ENCODE measurements at places on chromosomes 12 and 14.

DNA sequence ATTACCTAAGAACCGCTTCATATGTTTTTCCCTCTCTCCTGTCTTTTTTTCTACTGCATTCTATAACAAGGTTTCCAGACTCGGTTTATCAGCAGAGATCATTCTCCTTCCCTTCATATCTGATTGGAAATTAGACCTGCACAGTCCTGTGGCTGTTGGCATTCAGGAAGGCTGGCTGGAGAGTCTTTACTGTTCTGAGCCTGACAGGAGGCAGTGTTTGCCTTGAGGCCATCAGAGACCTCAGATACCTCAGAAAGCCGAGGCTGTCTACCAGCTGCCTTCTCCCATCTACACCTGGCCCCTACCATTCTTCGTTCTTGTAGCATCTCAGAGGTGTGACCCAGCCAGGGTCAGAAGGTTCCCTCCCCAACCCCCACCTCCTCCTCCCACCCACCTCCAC, 182.0 kb downstream of the CAND1 start:
- DNase-seq = no peak

DNA sequence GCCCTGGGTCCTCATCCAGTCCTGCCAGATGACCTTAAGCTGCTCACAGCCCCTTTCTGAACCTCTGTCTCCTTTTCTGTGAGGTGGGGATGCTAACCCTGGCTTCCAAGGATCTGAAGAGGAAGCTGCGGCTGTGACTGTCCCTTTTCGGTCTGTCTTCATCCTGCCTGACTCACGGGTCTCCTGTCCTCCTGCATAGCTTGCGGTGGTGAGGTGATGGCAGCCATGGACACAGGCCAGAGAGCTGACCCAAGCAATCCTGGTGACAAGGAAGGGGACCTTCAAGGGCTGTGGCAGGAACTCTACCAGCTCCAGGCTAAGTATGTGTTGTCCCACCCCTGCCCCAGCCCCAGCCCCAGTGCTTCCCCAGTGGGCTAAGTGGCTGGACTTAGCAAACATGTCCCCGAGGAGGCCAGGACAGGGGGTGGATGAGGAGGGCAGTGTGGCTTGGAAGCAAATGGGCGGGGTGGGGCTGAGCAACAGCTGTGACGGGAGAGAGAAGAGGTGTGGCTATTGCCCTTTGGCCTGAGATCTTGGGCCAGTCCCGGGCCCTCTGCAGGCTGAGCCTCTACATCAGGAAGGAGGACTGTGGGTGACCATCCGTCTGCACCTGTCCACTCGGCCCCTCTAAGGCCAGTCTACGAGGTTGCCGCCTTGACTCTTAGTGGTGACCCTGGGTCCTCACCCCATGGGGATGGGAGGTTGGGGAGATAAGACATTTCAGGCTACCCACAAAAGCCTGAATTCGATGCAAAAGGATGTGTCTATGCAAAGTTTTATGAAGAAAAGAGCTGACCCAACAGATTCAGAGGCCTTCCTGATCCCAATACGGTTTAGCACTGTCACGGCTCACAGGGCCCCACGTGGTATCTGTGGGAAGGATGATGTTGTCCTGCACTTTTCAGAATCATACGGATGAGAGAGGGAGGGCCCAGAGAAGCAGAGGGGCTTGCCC, 1.1 kb downstream of the CCDC197 start:
- no peak for DNase-seq

DNA sequence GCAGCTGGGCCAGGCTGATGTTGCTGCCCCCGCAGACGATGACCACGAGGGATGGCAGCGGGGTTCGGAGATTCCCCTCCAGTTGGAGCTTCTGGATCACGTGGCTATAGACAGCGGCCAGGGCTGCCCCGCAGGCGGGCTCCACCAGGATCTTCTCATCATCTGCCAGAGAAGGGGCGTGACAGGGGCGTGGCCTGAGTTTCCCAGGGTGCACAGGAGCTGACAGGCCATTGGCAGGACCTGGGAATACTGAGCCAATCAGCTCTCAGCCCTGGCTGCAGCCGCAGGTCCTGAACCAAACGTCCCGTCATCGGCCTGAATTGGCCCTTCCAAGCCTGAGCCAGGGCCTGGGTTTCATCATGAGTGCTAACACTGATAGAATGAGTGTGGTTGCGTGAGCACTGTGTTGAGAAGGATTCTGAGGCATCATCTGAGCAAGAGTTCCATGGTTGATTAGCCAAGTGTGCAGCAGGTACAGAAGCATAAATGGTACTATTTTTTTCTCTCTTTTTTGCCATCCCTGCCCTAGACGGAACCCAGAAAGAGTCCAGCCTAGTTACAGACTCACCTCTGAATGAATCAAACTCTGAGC, 10.6 kb downstream of the SDS start:
- DNase-seq = no peak

- no peak for DNase-seq
Measured at GRCh38 chr14:33941718-33942117, 9.2 kb downstream of the EGLN3 start.

GRCh38 chr12:75542942-75543341, 31.5 kb upstream of the KRR1 start:
- no peak for DNase-seq

DNA sequence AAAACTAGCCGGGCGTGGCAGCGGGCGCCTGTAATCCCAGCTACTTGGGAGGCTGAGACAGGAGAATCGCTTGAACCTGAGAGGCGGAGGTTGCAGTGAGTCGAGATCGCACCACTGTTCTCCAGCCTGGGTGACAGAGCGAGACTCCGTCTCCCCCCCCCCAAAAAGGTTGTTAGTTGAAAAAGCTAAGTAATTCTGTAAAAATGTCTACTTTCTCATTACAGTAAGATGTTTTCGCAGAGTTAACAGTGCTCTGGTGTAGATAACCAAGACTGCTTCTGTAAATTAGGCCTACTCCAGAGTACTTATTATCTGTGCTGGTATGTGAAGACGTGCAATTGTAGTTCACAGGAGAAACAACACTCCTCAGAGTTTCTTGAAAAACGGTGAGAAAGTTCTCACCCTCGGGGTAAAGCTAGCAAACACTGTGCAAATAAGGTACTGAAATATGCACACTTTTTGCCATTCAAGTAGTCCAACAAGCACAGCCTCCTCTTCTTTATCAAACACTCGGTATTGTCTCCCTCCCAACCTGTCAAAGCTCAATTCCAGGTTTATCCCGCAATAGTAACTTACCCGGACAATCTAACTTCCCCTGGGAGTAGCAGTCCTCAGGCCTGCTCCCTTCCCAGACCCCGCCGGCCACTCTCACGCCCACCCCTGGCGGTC, 974 bp downstream of the BTBD7 start:
- no peak for DNase-seq

DNA sequence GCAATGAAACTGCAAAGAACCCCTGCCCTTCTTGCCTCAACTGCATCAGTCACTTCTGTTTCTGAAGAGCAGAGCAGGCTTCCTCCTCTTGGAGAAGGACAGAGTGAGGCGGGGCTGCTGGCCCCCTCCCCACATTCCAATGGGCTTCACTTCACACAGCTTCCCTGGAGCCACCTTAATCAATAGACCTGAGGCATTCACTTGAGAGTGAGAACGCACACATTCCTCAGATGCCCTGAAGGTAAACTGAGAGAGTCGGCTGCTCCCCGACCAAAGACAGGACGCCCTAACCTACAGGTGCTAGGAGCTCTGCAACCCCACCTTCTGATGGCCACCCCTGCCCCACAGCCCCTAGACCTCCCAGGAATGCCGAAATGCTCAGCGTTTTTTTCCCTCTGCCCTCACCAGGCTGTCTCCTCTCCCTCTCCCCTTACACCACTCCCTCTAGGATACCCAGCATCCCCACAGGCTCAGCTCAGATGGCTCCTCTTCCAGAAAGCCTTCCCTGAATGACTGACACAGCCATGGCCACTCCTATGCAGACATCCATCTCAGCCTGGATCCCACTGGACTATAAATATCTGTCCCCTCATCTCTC, 31.1 kb downstream of the SYNE3 start:
- no peak for DNase-seq

- no peak for DNase-seq
Measured at GRCh38 chr12:115419145-115419646, 735.2 kb upstream of the TBX3 start.

GRCh38 chr12:71665090-71665463, 976 bp downstream of the THAP2 start:
- no peak for DNase-seq

- DNase-seq = no peak
Measured at GRCh38 chr14:90483571-90483974, 86.7 kb downstream of the CALM1 start.

DNA sequence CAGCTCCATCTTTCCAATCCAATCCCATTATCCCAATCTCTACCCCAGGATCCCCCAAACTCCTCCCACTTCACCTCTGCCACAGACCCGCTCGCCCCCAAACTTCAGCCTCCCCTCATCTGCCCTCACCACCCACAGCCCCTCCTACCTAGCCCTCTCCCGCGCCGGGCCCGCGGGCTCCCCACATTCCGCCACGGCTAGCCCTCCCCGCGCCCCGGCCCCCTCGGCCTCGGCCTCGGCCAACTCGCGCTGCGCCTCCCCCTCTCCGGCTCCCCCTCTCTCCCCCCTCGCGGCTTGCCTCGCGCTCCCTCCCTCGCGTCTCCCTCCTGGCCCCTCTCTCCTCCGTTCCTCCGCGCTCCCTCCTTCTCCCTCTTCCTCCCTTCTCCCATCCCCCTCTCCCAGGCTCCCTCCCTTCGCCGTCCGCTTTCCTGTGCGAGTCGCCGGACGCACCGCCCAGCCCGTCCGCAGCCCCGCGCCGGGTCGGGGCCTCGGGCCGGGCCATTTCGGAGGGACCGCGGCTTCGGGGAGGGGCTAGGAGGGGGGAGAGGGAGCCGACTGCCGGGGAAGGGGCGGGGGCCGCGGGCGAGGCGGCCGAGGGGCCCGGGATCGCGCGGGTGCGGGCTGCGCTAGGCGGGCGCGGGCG, at the start of gene ATN1:
TSS of gene ATN1 (plus strand) at position 581 of the 643 bp plus-strand sequence. CDS start 6,043 bp downstream, outside the sequence.
- peak; percentile 66 for DNase-seq

- DNase-seq = no peak
Measured at GRCh38 chr12:9758119-9758518, 2.6 kb downstream of the CD69 start.

GRCh38 chr12:57110104-57111030, 795 bp downstream of the STAT6 start:
- DNase-seq = no peak

GRCh38 chr14:76715511-76716081, 45.7 kb upstream of the VASH1 start:
- DNase-seq = no peak

GRCh38 chr14:99698642-99699041, 14.5 kb downstream of the CYP46A1 start:
- no peak for DNase-seq

GRCh38 chr14:37843954-37844607, 248.7 kb downstream of the TTC6 start:
- DNase-seq = no peak

DNA sequence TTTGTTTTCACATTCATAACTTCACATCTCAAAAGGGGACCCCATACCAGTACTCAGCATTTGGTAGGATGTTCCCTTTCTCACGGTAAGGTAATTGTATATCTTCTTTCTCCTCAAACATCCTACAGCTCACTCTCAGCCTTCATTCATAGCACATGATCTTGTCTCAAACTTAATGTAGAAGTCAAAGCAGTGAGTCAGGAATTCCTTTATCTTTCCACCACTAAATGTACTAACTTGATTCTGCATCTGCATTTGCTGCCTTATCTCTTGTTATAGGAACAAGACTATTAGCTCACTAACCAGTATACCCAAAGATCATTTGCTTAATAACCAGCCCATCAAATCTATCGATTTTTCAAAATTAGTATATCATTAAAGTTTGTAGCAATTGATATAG, 22.9 kb downstream of the CPSF2 start:
- DNase-seq = no peak

- DNase-seq = peak; percentile 40
Measured at GRCh38 chr14:81164167-81164774, 56.5 kb downstream of the GTF2A1 start.

DNA sequence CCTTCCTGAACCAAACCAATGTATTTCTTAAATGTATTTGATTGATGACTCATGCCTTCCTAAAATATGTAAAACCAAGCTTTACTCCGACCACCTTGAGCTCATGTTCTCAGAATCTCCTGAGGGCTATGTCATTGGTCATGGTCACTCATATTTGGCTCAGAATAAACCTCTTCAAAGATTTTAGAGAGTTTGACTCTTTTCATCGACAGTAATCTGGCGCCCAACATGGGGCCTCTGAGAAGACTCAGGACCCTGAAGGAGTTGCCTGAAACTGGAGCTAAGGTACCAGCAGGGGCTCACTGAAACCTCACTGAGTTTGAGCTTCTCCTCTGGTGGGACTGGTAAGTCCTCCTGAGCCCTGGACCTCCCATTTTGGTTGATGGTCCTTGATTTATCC, 17.2 kb upstream of the PSMC1 start:
- no peak for DNase-seq

- no peak for DNase-seq
Measured at GRCh38 chr14:93303659-93304058, 29.2 kb downstream of the BTBD7 start.

GRCh38 chr12:34600592-34601462, 578.5 kb downstream of the ALG10 start:
- DNase-seq = no peak

DNA sequence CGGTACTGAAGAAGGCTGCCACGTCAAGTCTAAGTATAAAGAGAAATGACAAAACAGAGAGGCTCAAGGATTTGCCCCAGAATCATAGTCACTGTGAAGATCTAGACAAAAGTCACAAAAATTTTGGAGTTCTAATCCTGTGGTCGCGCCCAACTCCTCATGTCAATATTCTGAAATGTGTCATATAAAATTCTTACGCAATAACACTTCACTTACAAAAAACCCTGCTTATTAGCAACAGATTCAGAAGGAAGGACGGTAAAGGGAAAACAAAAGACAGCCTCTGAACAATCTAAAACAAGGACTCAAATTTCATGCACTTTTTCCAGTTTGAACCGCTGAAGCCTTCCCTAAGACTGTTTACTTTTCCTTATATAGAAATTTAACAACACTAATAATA, 94.7 kb downstream of the TSPAN8 start:
- no peak for DNase-seq

GRCh38 chr12:28184375-28184774, 5.9 kb upstream of the CCDC91 start:
- no peak for DNase-seq

GRCh38 chr12:41932470-41932991, 212.1 kb downstream of the GXYLT1 start:
- peak; percentile 88 for DNase-seq

GRCh38 chr14:53043027-53043581, 92.3 kb upstream of the FERMT2 start:
- DNase-seq = no peak

- no peak for DNase-seq
Measured at GRCh38 chr12:51636986-51637385, 46.0 kb downstream of the SCN8A start.

DNA sequence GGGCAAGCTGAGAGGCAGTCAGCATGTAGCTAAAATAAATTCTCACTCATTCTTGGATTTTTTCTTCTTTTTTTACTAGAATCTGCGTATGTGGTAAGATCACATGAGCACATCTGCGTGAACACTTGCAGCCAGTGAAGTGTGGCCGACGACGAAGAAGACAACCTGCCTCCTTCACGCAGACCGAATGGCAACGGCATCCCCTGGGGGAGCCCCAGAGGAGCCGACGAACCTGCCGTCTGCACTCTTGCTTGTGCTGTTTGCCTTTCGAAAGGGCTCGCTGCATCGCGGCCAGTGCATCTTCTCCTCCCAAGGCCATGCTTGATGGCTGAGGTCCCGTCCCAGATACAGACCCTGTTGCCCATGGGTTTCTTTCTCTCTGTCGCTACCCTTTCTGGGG, 113.8 kb downstream of the KCNK10 start:
- no peak for DNase-seq

- no peak for DNase-seq
Measured at GRCh38 chr12:779745-780734, 27.7 kb downstream of the WNK1 start.

GRCh38 chr12:95358111-95359083, 115.6 kb upstream of the METAP2 start:
- DNase-seq = no peak

Data from NCI-H446 (cell line).